ENCODE measurements at places on chromosomes 5 and 9.

- no peaks in the 10 kb centered on the region for H3K36me3 ChIP-seq
- H3K27ac ChIP-seq = no peak overlapping the region
- H3K4me1 ChIP-seq = peaks cover 27% of the 10 kb centered on the region
- H3K4me3 ChIP-seq = no peak overlapping the region
Observed at GRCh38 chr9:113611461-113612215, 148.1 kb downstream of the RGS3 start.

GRCh38 chr5:10329446-10329819 is 21.7 kb upstream of the CMBL start:
- H3K4me1 ChIP-seq = no peaks in the 10 kb centered on the region
- H3K36me3 ChIP-seq = no peaks in the 10 kb centered on the region
- DNase-seq = no peak

- H3K36me3 ChIP-seq = peaks cover 59% of the 10 kb centered on the region
- H3K27ac ChIP-seq = no peak overlapping the region
- no peak overlapping the region for H3K4me3 ChIP-seq
Observed at GRCh38 chr5:79621056-79621455, 8.8 kb downstream of the TENT2 start.

DNA sequence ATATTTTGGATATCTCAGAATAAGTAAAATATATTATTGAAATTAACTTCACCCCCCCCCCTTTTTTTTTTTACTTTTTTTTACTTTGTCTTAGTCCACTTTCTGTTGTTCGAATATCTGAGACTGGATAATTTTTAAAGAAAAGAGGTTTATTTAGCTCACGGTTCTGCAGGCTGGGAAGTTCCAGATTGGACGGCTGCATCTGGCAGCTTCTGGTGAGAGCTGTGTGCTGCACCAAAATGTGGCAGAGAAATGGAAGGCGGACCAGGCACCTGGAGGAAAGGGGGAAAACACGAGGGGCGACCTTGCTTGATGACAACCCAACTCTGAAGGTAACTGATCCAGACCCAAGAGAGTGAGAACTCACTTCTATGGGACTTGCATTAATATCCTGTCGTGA is 5.6 kb upstream of the GMCL2 start:
- H3K36me3 ChIP-seq = peaks cover 15% of the 10 kb centered on the region
- no peak for DNase-seq
- H3K4me1 ChIP-seq = peaks cover 16% of the 10 kb centered on the region
- no peak overlapping the region for H3K27ac ChIP-seq
- H3K4me3 ChIP-seq = no peak overlapping the region
